ENCODE measurements at places on chromosomes 5 and 9.

DNA sequence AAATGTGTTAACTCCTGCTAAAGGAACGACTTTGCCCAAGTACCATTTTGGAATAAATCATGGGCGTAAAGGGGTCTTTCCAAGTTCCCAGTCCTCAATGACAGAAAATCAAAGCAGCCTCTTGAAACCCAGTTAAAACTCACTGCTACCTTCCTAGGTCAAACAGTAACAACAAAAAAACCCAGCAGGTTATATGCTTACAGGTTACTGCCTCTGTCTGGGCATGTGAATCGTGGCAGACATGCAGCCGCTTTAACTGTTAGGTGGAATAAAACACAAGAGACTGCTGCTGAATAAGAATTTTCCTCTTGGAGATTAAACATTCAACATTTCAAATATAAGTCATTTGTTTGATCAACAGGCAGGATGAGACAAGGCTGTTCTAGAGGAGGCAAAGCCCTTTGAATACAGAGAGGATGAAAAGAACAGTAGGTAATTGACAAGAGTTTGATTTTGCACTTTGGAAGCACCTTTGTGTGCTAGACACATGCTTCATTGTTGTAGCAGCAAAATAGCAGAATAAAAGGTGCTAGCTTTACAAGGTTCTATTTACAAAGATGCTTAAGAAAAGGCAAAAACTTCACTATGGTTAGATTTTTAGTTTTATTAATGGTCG lies 319.4 kb downstream of the NDUFS4 start:
- no peak for DNase-seq

- no peak for DNase-seq
Measured at GRCh38 chr9:37660691-37661090, 9.9 kb downstream of the FRMPD1 start.

GRCh38 chr5:91052977-91053740 lies 330.0 kb downstream of the ARRDC3 start:
- no peak for DNase-seq

- DNase-seq: no peak
Measured at GRCh38 chr5:42131081-42131480, 206.0 kb downstream of the FBXO4 start.

- DNase-seq: no peak
Measured at GRCh38 chr5:35205186-35205585, 25.1 kb downstream of the PRLR start.

GRCh38 chr5:58348996-58349728 lies 110.7 kb downstream of the PLK2 start:
- DNase-seq: no peak

DNA sequence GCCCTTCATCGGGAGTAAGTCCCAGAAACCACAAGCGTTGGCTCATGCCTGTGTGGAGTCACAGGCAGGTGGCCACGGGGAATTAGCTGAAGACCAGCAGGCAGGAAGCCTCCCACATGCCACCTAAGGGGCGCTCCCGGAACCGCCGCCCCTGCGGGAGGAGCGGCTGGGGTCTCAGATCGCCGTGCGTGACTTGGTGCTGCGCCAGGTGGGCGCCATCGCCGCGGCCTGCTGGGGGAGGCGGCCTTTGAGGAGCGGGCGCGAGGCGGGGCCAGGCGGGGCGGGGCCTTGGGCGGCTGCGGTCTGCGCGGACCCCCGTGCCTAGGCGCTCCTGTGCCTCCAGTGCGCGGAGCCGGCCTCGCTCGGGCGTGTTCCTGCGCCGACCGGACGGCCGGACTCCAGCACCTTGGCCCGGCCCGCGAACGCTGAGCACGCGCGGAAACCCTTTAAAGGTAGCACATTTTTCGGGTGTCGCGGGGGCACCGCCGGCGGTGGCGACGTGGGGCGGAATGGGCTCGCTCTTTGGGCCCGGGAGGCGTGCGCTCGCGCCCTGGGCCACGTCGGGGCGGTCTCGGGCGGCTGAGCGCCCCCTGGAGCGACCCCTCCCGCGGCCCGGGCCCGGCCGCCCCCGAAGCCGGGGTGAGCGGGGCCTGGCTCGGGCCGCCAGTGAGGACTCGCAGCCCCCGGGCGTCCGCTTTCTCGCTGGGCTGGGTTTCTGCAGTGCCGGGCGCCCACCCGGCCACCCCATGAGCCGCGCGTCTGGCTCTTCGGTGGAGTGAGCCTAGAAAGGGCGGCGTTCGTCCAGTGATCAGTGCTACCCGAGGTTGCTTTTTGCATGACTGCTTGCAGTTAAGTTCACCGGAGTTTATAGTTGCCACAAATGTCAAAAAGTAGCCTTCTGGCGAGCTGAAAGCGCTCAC lies 24.5 kb downstream of the LECT2 start:
- no peak for DNase-seq

DNA sequence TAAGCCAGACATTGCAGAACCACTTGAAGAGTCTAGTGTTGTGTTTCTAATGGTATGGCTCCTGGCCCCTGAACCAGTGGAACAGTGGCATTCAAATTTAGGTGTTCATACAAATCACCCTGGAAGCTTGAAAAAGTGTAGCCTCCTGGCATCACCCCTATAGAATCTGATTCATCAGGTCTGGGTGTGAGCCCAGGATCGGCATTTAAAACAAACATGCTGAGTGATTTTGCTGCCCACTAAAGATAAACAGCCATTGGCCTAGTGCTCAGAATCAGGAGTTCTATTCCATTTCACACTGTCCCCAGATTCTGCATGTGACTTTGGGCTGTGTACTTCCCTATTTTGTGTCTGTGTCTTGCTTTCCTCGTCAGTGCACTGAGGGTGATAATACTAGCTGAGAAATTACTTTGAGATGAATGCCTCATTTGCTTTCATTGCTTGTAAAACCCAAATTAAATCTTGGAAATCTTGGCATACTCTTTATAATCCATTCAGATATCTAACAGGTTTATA lies 241.5 kb upstream of the CLINT1 start:
- DNase-seq: no peak

DNA sequence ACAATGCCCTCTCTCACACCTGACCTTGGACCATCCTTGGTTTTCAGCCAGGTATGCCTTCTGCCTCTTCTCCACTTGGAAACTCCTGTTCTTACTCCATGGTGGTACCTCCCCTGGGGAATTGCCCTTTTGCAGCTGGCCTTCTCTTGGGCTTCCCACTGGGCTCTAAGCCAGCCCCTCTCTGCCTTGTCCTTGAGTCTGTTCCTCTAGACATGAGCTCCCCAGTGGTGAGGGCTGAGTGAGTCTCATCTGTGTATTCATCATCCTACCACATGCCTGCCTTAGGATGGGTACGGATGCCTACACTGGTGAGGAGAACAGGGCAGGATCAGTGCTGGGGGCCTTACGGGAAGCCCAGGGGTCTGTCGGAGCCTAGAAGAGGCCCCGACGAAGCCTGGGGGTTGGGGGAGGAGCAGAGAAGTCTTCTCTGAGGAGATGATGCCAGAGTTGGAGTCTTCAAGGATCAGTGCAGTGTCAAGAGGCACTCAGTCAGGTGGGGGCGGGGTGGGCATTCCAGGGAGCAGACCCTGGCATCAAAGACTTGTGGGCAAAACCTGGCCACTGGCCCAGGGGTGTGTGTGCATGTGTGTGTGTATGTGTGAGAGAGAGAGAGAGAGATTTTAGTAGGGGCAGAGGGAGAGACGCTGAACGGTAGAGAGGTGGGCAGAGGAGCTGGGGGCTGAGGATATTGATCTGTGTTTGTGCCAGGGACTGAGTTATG lies 5.2 kb upstream of the CRB2 start:
- no peak for DNase-seq

GRCh38 chr5:138054206-138054605 lies 21.3 kb upstream of the FAM13B start:
- no peak for DNase-seq

GRCh38 chr5:24331531-24331930 lies 313.2 kb downstream of the CDH10 start:
- DNase-seq: no peak

- no peak for DNase-seq
Measured at GRCh38 chr9:96116275-96117064, 185.5 kb downstream of the HSD17B3 start.

DNA sequence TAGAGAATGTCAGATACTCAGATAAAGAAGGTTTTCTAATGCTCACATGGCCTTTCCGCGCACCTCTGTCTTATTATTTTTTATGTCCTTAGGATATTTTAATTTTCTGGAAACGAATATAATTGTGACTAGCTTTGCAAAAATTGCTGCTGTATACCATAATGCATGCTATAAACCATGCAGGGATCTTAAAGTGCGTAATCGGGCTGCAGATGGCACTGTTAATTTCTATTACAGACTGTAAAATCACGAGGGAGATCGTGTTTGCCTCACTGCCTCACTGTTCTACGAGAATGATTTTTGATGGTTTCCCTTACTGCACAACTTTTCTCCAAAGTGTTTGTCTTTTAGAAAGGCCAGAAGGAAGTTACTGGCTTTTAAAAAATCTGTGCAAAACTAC lies 356.1 kb downstream of the TUSC1 start:
- no peak for DNase-seq

- DNase-seq: no peak
Measured at GRCh38 chr5:83363111-83363885, 108.2 kb upstream of the VCAN start.

- no peak for DNase-seq
Measured at GRCh38 chr5:10856683-10857337, 95.8 kb upstream of the DAP start.

DNA sequence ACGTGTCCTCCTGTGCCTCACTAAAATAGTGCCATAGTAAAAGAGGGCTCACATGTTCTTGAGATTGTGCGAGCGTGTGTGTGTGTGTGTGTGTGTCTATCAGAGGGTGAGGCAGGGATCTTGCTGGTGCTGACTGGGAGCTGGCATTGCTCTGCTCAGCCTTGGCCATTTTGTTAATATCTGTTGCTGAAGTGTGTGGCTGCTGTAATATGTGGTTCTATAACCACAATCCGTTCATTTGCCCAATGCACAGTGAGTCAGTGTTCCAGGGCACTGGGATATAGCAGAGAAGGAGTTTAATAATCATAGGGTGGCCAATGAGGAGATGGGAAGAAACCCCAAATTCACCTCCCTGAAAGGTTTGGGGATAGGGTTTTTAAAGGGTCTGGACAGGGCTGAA lies 61.3 kb downstream of the RASGRF2 start:
- no peak for DNase-seq
